Skeletal muscle cell (primary cell): ENCODE measurements at places on chromosomes 2 and 18.

DNA sequence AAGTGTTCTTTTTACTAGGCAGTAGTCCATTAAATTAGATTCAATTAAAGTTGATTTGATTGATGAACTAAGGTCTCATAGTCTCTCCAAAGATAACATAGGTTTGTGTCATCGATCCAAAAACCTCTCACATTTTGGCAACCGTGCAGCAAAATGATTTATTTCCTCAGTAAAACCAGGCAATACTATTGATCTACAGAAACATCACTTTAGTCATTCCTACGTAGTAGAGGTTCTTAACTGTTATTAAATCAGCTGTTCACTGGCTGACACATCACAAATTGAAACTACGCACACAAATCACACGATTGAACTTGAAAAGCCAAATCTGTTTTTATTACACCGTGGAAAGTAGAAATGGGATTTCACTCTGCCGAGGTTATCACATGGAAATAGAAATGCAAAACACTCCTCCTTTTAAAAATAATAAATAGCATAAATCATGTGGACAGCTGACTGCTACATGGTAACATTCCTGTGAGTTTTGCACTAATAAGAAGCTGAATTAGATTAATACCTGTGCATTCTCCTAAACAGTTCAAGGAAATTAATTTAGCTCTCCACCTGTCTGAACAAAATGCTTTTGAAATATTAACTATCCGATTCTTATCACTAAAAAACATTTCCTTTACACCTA is 262.5 kb downstream of the CDH20 start:
- DNase-seq = peak; percentile 47

- DNase-seq = peak; percentile 79
These were observed 65.1 kb upstream of the CTLA4 start for GRCh38 chr2:203802342-203803052.

DNA sequence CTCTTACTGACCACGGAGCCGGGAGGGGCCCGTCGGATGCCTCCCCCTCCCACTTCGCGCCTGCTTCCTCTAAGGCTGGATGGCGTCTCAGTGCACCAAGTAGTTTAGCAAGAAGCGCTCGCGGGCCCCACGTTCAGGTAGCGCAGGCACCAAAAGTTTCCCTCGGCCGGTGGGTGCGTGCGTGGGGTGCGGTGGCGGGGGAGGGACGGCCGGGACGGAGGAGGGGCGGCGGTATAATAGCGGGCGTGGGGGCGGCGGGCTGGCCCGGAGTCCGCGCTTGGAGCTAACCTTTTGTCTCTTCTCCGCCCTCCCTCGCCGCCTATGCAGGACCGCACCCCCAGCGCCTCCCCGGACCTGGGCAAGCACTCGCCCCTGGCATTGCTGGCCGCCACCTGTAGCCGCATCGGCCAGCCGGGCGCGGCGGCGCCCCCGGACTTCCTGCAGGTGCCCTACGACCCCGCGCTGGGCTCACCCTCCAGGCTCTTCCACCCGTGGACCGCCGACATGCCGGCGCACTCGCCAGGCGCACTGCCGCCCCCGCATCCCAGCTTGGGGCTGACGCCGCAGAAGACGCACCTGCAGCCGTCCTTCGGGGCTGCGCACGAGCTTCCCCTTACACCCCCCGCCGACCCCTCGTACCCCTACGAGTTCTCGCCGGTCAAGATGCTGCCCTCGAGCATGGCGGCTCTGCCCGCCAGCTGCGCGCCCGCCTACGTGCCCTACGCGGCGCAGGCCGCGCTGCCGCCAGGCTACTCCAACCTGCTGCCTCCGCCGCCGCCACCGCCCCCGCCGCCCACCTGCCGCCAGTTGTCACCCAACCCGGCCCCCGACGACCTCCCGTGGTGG is 1.0 kb downstream of the SP5 start:
- DNase-seq = no peak

DNA sequence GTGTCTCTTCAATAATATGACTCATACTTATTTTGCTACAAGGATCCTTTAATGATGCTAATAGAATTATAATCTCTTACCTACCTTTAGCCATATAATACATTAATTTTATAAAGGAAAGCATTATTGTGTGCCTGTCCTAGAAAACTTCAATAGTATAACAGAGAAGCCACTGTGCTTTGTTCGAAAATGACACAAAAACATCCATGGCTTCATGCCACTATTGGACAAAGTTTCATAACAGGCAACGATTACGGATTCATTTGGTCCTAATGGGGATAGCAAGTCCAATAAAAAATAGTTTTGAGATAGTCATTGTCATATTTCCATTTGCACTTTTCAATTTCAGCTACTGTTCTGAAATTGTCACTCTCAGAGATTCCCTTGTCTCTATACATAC is 52.5 kb upstream of the CCDC150 start:
- DNase-seq = no peak

GRCh38 chr18:62883937-62884735 is 168.8 kb downstream of the PHLPP1 start:
- DNase-seq = no peak

DNA sequence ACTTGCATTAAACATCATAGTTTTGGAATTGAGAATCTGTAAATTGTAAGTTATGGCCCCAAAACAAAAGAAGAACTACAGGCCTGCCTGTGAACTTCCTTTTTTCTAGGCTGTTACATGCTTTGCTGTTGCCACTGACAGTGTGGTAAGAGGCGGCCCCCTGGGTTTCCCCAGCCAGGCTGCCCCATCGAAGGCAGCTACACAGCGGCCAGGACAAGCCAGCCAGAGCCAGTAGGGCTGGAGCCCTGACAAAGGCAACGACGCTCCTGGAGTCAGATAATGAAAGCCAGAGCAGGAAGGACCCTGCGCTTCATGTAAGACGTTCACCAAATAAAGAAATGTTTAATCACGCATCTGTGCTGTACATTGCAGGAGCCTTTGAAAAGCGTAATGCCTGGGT is 55.0 kb downstream of the ANKRD44 start:
- no peak for DNase-seq

GRCh38 chr2:144364944-144365738 is 154.8 kb downstream of the ZEB2 start:
- DNase-seq = peak; percentile 75

DNA sequence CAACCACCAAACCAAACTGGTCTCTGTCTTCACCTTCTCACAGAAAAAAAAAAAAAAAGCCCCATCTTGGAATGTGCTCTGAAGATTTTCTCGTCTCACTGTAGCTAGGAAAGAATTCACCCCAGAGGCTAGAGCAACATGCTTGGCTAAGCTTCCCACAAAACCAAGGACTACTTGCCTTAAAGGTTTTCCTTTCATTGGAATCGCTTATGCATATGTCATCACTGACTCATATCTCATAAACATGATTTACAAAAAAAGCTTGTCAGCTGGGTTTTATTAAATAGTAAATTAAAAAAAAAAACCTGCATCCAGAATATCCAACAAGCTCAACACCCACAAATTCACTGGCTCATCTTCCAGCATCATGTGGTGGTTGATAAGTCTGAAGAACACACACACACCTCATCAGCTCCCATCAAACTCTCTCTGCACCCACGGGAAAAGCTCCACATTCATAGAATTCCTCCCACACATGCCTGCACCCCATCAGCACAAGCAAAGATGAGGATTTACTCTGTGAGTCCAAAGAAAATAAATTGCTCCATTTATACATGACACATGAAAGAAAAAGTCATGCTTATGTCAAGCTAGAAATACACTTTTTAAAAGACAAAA is 182.0 kb upstream of the TRIB2 start:
- peak; percentile 95 for DNase-seq

- no peak for DNase-seq
These were observed 266.2 kb downstream of the TMX3 start for GRCh38 chr18:68448736-68449135.

GRCh38 chr2:25379535-25379934 is 37.8 kb upstream of the DNMT3A start:
- DNase-seq = no peak

- DNase-seq = no peak
These were observed 212.8 kb downstream of the MYCN start for GRCh38 chr2:16152928-16153753.

- DNase-seq = no peak
These were observed 90.8 kb downstream of the STRADB start for GRCh38 chr2:201542291-201542690.

- no peak for DNase-seq
These were observed 357.4 kb downstream of the METTL4 start for GRCh38 chr18:2213905-2214304.

DNA sequence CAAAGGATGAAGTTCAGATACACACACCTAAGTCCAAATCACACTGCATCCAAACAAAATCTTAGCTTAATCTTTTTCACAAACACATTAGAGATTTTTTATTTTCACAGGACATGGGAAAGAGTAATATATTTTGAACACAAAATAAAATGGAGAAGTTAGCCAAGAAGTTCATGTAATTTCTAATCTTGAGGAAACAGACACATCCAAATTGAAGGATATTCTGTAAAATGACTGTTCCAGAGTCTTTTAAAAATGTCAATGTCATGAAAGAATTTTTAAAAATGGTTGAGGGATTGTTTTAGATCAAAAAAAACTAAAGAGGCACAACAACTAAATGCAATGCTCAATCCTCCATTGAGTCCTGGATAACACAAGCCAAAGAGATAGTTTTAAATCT is 12.4 kb upstream of the RAPGEF4 start:
- DNase-seq = no peak
